Stimulated activated CD4-positive, alpha-beta T cell treated with anti-CD3 and anti-CD28 coated beads, Interleukin-15, amount 100 ng/mL, for 48 hours (primary cell): ENCODE measurements at places on chromosomes 1 and 21.

DNA sequence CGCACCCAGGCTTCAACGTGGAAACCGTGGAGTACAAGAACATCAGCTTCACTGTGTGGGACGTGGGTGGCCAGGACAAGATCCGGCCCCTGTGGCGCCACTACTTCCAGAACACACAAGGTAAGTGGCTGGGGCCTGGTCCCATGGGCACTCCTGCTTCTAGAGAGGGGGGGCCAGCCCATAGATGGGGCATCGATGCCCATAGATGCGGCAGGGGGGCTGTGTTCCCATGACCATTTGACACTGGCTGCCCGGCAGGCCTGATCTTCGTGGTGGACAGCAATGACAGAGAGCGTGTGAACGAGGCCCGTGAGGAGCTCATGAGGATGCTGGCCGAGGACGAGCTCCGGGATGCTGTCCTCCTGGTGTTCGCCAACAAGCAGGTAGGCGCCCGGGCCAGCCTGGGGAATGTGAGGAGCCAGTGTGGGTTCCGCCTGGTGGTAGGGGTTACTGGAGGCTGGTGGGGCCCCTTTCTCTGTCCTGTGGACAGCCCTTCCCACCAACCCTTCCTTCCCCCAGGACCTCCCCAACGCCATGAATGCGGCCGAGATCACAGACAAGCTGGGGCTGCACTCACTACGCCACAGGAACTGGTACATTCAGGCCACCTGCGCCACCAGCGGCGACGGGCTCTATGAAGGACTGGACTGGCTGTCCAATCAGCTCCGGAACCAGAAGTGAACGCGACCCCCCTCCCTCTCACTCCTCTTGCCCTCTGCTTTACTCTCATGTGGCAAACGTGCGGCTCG lies 5.6 kb downstream of the C1orf35 start:
- DNase-seq = no peak

GRCh38 chr1:217333939-217334338 lies 297.0 kb downstream of the GPATCH2 start:
- no peak for DNase-seq

DNA sequence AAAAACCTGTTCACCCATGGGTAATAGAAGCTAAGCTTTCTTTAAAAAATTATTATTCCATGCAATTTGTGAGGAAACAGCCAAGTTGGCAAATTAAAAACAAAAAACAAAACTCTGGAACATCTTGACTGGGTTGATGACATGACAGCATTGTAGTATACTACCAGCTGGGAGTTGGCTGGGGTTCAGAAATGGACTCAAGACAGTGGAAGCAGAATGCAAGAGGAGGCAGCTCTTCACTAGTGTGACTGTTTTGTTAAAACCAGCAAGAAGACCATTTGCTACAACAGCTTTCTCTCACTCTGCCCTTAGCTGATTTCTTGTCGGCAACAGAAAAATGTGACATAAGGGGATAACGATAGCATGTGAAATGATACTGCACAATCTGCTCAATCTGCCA lies 1298.9 kb upstream of the ADGRL4 start:
- no peak for DNase-seq

DNA sequence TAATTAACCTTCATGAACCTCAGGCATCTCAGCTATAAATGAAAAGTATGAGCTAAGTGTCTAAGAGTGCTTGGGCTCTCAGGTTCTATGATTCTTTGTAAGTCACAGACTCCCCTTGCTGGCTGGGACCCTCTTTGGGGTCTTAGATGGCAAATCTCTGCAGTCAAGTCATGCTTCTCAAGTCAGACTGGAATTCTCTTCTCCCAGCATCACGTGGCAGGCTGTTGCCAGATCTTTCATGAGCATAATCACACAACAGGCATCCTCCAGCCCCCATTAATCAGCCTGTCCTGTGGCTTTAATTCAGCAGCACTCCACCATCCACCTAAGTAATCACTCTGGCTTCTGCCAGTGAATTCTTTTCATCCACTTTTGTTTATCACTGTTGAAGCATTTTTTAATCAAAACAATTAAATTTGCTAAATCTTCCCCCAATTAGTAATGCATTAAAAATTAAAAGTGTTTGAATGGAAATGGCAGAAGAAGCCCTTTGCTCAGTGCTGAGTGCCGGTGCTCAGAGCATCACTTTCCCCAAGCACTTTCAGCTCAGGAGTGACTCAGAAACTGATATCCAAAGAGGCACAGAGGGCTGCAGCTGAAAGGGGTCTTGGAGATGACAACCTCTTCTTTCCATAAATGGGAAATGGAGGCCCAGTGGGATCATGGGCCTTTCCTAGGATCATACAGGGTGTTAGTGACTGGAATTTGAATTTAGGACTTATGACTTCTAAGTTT lies 50.2 kb downstream of the C8A start:
- DNase-seq = no peak

- no peak for DNase-seq
Measured at GRCh38 chr1:222736470-222736869, 532 bp upstream of the FAM177B start.

GRCh38 chr1:109598655-109599054 lies 20.8 kb downstream of the GNAT2 start:
- DNase-seq = no peak

DNA sequence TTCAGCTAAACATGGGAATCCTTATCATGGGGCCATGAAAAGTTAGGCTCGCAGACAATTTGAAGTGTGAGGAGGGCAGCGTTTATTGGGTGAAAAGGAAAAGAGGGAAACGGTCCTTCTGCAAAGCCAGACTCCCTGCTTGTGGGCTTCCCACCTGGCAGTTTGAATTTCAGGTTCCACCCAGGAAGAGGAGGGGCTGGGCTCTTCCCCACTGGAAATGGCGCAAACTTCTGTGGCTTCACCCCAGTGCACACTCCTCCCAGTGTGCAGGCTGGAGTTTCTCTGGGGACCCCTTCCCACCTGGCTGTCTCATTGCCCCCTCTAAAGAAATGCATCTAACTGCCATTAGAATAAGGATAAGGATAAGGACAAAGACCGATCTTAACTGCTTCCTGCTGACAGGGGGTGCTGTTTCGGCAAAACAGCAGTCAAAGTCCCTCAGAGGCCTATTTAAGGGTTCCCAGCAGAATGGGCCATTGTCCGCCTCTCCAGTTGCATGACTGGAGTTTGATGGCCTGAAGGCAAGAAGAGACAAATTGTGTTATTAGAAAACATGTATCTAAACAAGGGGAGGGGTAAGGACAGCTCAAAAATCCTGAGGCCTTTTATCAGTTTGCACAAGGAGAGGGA lies 20.4 kb downstream of the AIM2 start:
- no peak for DNase-seq

GRCh38 chr1:205843036-205843859 lies 6.7 kb downstream of the PM20D1 start:
- DNase-seq = no peak

GRCh38 chr1:230117694-230118093 lies 50.7 kb downstream of the GALNT2 start:
- no peak for DNase-seq

DNA sequence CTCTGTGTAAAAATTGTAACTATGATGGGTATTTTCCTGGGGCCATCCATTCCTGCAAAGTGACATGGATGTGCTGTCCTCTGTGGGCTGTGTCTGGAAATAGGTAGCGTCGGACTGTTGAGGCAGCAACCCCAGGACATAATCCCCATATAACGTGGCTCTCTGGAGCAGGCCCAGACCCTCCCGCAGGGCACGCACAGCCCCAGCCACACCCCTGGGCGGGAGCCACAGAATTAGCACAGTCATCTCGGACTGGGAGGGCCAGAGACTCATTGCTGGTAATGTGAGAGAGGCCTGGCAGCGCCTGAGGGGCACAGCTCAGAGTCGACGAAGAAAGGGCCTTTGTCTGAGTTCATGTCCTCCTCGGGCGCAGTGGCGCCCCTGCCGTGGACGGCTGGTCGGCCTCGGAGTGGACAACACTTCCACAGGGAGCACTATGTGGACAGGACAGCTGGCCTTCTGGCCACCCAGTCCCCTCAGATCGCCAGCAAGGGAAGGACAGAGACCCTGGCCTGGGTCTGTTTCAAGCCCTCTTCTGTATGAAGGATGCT lies 20.1 kb downstream of the SIM2 start:
- DNase-seq = no peak

DNA sequence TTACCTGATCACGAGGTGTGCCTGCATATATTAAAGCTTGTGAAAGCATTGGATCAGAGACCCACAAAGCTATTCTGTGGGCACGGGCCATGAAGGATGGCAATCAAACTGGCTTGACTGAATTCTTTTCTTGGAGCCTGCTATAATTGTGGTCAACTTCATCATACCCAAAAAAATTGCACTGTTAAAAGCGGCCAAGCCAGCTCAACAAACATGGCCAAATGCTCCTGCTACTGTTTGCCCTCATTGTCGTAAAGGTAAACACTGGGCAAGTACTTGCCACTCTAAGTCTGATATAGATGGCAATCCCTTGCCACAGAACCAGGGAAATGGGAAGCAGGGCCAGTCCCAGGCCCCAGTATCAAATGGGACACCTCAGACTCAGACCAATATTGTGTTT lies 6.6 kb upstream of the GSTM5 start:
- no peak for DNase-seq

DNA sequence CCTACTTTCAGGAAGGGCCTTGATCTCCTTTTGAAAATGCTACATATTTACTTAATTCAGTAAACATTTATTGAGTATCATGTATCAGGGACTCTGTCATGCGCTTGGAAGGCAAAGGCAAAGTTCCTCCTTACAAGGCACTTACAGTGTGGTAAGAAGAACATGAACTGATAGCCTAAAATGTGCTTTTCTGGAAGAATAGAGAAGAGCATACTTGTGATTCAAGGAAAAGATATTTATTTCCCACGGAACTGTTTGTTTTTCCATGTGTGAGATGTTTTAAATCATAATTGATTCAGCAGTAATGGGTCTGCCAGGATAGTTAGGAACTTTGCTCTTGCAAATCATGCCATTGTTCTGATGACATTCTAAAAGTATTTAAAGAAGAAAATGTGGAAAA lies 110.1 kb upstream of the ZNHIT6 start:
- DNase-seq = no peak

DNA sequence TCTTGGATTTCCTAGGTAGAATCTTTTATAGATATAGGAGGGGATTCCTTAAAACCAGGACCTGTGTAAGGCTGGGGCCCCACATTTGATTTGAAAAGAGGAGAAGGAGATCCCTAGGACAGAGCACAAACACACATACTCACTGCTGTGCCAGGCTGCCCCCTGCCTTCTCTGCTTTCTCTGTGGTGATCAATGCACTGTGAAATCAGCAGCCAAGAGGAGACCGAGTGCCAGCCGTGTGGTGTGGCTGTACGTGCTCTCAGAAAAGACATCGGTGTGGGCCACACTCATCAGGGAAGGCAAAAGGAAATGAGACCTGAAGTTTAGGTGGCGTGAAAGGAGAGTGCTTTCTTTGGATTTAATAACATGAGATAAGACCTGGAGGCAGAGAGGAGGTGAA lies 194.2 kb downstream of the ZSCAN20 start:
- no peak for DNase-seq

DNA sequence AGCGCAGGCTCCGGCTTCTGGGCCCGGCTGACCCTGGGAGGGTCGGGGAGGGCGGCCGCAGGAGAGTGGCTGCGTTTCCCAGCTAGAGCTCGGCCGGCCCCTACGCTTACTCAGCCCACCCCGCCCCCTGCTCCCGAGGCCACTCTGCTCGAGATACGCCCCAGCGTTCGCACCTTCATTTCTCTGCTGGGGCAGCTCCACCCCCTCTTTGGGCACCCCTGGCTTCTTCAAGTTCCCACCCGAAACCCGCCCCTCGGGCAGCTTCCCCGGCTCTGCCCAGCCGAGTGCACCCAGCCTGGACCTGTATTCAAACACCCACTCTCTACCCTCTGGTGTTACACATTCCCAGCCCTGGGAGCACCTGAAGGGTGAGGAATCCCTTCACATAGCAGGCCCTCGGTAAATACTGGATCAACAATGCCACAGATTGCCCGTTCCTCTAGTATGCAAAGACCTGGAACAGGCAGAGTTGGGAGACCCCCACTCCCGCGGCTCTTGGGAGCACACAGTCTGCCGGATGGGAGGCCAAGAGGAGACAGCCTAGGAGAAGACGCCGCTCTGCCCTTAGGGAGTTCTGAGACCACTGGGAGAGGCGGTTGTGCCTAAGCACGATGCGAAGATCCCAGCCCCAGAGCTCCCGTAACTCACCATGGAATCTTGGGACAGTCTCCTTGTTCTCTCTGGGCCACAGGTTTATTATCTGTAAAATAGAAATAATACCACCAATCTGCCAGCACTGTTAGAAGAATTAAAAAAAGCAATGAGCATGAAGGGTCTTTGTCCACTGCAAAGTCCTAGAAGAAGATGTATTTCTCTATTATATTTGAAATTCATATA lies 566 bp upstream of the PAQR7 start:
- no peak for DNase-seq

DNA sequence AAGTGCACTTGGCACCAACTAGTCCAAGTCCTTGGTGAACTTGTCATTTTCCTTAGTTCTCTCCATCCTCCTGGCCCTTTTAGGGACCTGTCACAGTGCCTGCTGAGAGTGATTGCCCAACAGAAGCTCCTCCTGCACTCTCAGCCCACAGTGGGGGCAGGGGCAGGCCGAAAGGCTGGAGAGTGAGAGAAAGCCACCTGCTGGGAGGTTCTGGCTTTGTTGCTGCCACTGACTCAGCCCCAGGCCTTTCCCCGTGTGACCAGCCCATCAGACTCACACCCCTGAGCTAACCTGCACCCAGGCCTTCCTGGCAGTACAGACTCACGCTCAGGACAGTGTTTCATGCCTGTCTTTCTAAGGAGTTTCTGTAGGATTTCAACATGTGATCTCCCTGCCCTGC lies 17.1 kb upstream of the PROK1 start:
- no peak for DNase-seq

DNA sequence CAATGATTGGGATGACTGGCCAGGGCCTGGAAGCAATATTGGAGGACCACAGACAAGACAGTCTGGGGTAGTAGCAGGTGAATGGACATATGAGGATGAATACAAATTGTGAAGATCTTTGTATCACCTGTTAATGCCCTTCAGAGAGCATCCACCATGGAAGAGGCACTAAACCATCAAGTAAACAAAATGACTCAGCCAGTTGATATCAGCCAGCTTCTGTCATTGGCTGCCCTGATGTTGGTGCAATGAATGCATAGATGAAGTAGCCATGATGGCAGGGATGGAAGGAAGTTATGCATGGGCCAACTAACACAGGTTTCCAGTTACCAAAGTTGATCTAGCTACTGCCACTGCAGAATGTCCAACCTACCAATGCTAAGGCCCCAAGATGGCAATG lies 16.1 kb upstream of the ERI3 start:
- DNase-seq = no peak

- no peak for DNase-seq
Measured at GRCh38 chr1:36908096-36908495, 126.2 kb downstream of the GRIK3 start.

- DNase-seq = no peak
Measured at GRCh38 chr1:10189659-10190058, 20.7 kb upstream of the KIF1B start.
